ENCODE measurements at places on chromosomes 1 and 21. TPM values are rescaled to one million over a fixed set of nuclear protein-coding genes. Genes with fewer than 3 reads are reported as not detected.

- no peak for DNase-seq
These were observed 281.2 kb downstream of the RRAGC start for GRCh38 chr1:38578271-38578951.

- DNase-seq: no peak
These were observed 103.2 kb downstream of the DMRTB1 start for GRCh38 chr1:53562291-53562980.

DNA sequence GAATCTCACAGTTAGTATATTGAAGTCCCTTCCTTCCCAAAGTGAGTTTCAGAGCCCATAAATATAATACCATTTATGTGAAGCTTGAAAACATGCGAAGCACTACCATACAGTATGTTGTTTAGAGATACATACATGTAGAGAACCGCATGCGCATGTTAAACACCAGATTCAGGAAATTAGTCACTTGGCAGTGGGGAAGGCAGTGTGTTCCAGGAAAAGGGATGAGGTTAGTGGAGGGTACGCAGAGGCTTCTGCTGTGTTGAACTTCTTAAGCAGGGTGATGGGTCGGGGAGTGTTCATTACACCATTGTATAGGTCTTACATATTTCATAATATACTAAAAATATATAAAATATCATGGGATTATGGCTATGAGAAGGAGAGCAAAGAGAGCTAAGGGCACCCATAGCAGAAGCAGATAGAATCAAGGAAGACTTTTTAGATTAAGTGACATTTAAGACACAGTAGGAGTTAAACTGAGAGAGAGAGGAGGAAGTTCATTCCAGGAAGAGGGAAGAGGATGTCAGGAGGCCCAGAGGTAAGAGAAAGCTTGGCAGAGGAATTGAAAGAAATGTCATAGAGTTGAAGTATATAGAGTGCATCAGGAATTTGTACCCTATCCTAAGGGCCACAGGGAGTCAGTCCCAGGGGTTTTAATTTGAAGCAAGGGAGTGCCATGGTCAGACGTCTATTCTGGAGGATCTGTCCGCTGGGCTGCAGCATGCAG is 43.5 kb upstream of the SARS1 start:
- DNase-seq: no peak

MEX3A gene
- 26.5 TPM for polyA plus RNA-seq

OVAAL gene
- polyA plus RNA-seq: not detected

Data from muscle of arm (tissue), 14 donors.